ENCODE measurements at places on chromosomes 1 and 21.
A peak's percentile ranks its signal among the peaks of the same experiment; 100 is the strongest.

DNA sequence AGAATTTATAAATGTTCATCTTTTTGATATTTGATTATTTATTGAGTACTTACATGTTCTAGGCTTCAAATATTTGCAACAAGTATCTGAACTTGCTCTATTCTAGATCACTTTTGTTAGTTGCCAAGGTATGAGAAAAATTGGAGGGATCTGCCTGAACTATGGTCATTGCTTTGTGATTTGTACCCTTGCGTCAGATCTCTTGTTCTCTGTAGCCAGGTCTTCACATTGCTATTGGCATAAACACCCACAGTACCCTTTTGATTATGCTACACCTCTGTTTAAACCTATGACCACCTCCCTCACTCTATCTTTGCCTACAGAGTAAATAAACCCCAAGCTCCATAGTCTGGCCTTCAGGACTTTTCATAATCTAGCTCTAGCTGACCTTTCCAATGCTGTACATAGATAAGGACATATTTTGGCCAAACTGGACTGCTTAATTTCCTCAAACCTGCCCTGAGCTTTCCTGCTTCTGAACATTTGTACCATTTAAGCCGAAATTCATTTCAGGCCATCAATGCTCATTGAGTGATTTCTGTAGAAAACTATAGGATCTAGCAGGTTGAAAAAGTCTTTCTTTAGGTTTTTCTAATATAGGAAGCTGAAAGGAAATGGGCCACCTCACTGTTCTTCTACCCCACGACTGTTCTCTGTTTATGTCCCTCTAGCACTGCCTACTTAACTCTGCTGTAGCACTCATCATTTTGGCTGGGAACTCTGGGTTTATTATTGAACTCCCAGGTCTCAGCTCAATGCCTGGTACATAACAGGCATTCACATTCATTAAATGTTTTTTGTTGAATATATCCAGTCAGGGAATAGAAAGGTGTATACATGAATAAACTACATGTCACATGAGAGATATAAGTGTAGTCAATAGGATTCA is 84.9 kb downstream of the PPP1R12B start:
- DNase-seq: no peak

GRCh38 chr1:11761285-11761684 is 708 bp upstream of the C1orf167 start:
- DNase-seq: no peak

- no peak for DNase-seq
Measured at GRCh38 chr1:107687849-107688753, 276.9 kb downstream of the VAV3 start.

DNA sequence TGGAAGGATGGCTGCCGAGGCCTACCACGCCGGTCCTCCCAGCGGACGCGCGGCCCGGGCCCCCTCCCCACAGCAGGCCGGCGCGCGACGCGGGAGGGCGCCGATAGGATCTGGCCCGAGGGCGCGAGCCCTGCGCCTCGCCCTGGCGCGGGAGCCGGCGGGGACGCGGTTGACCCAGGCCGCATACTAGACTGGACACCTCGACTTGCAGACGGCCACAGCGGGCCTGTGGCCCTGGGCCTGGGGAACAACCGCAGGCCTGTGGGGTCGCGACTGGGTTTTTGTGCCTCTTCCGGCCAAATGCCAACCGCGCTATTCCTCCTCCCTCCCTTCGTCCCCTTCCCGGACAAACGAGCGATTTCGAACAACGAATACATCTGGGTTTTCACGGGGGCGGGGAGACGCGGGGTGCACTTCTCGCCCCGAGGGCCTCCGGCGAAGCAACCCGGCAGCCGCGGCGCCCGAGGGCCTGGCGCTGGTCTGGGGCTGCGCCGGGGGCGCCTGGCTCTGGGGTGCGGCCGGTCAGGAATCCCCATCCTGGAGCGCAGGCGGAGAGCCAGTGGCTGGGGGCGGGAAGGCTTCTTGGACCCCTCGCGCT is 2.4 kb downstream of the NHLH2 start:
- peak; percentile 74 for DNase-seq

GRCh38 chr21:21216047-21216446 is 217.8 kb downstream of the NCAM2 start:
- DNase-seq: no peak

DNA sequence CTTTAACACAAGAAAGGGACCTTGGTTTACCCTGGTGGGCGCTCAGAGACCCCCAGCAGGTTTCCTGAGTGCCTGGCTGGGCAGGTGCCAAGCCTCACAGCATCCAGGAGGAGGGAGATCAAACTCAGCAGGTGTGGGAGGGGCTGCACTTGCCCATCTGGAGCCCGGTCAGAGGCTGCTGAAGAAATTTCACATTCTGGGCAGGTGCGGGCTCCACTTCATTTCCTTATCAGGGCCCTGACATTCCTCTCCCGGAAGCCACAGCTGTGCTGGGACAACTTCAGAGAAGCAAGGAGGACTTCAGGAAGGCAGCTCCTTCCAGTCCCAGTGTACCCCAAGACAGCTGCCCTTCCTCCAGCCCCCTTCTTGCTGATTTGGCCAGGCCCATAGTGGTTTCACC is 82.9 kb downstream of the ITPKB start:
- no peak for DNase-seq

DNA sequence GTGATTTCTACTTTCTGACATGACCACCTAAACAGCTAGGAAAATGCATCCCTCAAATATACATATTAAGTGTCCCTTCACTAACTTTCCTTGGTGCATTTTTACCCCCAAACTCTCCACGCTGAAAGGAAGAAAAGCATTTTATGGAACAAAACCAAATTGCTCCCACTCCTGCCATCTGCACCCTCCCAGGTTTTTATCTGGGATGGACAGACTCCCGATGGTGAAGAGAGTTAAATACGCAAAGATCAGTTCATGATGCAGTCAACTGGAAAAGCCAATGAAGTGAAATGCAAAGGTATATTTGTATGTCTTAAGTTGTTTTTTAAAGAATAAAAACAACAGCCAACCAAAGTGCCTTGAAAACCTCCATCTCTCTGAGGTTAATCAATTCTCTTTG is 2.7 kb downstream of the DSTYK start:
- DNase-seq: no peak

- DNase-seq: no peak
Measured at GRCh38 chr1:84019217-84019616, 20.3 kb upstream of the TTLL7 start.

DNA sequence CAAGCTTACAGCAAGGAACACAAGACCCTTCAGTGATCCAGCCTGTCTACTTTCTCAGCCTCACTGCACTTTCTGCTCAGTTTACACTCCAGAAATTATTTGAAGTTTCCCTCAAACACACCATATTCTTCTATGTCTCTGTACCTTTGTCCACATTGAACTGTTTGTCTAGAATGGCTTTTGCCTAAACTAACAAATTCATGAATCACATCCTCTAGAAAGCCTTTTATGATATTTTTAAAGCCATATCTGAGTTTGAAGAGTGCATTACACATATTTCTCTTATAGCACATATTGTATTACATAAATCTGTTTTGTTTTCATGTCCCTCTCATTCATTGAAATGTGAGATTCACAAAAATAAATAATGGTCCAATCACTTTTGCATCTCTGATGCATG is 446.0 kb upstream of the ZRANB2 start:
- DNase-seq: no peak

DNA sequence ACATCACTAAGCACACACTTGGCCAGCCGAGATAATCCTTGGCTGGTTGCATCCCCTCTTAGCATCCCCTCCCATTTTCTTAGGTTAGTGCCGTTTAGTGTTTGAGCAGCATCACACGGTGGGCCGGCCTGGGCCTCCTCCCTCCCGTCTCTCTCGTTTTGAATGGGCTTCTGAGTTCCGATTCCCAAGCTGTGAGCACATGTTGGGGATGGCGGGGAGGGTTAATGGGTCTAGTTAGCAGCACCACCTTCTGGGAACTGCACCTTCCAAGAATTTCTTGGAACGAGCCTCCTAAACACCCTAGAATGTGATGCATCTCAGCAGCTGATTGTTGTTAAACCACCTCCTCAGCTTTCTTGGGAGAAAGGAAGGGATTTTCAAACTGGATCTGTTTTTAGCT is 73.3 kb downstream of the CNIH3 start:
- DNase-seq: no peak

DNA sequence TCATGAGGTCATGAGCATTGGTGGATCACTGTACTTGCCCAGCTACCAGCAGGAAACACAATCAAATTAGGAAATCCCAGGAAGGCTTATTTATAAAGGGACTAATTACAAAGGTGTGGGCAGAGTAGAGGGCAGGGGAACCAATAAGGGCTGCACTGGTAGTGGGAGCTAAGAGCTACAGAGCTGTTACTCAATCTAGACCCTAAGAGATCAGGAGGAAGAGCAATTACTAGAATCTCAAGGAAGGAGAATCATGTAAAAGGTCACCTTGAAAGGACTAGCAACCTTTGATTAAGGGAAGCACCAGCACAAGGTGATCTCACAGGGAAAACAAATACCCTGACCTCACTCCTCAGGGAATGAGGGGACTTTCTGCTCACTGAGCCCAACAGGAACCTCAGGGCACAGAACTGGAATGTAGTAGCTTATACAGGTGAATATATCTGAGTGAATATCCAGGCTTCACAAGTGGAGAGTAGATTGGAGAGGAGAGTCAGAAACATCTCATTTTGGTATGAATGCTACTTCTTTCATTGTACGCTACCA is 66.8 kb downstream of the SAMSN1 start:
- DNase-seq: no peak

- no peak for DNase-seq
Measured at GRCh38 chr21:29206445-29206844, 76.0 kb downstream of the MAP3K7CL start.
